ENCODE measurements at places on chromosomes 5 and 9.
A peak's percentile ranks its signal among the peaks of the same experiment; 100 is the strongest.

DNA sequence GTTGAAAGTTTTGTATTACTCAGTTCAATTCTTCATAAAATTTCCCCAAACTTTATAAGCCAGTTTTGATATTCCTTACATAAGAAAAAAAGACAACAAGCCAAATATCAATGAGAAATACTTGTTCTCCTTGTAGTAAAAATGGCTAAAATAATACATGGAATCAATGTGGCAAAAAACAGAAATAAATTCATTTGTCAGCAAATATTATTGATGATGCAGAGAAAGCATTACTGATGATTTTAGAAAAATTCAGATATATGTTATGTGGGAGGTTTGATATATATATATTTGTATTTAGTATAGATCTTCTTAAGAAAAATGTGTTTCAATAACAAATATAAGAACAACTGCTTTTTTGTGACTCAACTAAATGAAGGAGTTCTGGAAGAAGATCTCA is 127.0 kb upstream of the PUM3 start:
- DNase-seq, result no peak

GRCh38 chr9:5982317-5982716 is 33.1 kb downstream of the RANBP6 start:
- no peak for DNase-seq

- DNase-seq, result no peak
Observed at GRCh38 chr9:107409581-107410389, 79.8 kb downstream of the KLF4 start.

DNA sequence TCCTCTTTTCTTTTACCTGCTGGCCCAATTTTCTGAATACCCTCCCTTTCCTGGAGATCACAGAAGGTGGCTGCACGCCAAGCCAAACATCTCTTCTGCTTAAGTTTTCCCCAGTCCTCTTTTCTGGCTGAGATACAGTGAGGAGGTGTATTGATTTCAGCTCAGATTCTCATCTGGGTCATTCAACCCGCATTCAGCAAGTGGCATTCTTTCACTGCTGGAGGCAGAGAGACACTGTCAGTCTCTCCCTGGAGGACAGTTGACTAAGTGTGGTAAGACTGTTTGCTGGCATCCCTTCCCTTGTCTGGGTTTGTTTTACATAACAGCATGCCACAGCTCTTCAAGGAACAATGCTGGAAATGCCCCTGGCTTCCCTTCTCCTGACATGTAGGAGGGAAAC is 60.5 kb downstream of the GABRG2 start:
- no peak for DNase-seq

- DNase-seq, result no peak
Observed at GRCh38 chr9:124786881-124787573, 10.1 kb downstream of the OLFML2A start.

DNA sequence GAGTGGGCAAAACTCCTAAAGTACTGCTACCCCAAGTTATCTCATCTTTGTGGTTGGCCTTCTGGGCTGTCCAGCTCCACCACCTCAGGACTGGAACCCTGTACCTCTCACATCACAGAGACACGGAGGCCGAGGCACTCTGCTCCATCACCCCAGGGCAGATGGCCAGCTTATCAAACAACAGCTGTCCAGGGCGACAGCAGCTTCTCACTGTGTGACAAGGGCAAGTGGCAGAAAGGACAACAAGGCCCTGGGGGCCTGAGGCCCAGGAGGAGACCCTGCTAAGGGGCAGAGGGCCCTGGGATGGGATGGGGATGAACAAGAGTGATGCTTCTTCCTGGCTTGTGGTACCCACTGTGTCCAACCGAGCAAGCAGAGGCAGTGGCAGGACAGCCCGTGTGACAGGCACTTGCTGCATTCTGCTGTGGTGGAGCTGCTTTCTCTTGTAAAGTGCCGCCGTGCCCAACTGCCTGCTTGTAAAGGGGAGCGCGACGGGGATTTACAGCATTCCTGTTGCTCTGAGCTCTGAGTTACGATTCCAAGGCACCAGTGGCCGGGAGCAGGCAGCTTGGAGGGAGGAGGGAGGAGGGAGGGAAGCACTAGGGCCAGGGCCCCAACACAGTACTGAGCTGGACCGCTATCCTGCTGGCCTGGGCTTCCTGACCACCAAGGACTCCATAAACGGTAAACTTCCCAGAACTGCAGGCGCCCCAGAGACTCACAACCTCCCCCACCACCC is 71.2 kb downstream of the SHB start:
- no peak for DNase-seq

DNA sequence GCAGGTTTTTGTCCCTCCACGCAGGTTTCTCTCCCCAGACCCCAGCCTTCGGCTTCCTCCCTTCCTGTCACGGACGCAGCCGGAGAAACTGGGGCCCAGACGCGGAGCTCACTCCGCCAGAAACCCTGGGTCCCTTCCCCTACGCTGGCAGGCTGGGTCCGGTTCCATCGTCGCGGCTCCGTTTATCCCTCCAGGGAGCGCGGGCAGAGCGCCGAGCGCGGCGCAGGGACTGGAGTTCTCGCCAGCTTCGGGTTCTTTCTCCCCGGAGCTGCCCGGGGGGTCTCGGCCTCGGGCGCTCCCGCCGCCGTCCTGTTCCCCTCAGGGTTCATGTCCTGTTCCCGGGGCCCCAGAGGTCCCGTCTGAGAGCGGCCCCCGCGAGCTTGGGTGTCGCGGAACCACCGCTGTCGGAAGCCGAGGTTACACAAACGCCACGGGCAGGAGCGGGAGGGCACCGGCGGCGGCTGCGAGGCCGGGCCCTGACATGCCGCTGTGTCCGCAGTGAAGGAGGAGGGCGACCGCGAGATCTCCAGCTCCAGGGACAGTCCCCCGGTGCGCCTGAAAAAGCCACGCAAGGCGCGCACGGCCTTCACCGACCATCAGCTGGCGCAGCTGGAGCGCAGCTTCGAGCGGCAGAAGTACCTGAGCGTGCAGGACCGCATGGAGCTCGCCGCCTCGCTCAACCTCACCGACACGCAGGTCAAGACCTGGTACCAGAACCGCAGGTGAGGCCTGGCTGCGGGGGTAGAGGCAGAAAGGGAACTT is 4.6 kb downstream of the BARHL1 start:
- no peak for DNase-seq

GRCh38 chr5:152542741-152543140 is 137.7 kb upstream of the NMUR2 start:
- peak; percentile 43 for DNase-seq

DNA sequence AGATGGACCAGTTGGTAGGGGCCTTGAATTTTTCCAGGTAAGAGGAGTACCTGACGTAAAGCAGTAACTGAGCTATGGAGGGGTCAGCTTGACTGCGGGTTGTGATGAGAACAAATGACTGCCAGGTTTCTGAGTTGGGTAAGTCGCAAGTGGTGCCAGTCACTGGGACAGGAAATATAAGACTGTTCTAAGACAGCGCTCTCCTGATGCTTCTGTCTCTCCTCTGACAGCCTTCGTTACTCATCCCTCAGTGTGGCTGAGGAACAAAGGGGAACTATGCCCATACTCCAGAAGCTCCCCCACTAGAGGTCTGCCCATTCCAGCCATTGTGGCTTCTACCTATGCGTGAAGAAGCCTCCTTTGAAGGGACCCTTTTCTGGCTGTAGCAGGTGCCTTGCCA is 13.3 kb downstream of the CAVIN4 start:
- DNase-seq, result no peak

DNA sequence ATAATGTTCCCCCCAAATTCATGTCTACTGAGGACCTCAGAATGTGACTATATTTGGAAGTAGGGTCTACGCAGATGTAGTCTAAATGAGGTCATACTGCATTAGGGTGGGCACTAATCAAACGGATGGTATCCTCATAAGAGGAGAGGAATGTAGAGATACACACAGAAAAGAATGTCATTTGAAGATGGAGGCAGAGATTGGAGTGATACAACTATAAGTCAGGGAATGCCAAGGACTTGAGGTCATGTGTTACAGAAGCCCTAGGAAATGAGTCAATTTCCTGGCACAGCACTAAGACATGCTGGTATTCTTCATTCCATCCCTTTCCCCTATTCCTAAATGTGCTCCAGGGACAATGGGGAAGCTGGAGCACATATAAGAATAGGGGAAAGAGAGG is 758 bp upstream of the PDCD1LG2 start:
- peak; percentile 15 for DNase-seq

DNA sequence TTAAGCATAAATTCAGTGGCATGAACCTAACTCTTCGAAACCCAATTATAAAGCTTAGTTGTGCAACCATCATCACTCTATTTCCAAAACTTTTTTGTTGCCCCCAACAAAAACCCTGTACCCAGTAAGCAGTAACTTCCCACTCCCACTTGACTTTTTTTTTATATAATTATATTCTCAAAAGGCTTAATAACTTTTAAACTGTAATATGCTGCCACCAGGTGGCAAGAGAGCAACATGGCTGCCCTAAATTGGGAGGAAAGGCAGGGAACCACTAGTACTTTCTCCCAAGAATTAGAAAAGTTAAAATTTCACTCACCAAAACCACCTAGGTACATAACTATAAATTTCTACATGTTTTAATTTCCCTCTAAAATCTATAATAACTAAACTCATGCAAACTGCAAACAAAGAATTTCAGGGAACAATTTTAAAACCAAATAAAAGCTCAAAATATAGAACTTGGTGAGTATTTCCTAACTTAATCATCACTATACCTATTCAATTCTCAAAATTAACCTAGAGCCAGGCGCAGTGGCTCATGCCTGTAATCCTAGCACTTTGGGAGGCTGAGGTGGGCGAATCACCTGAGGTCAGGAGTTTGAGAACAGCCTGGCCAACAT is 50.2 kb upstream of the RNF38 start:
- peak; percentile 48 for DNase-seq

GRCh38 chr9:22454016-22454415 is 7.4 kb downstream of the DMRTA1 start:
- DNase-seq, result no peak

Measured in RWPE1 (cell line).